NCI-H187 (cell line): ENCODE measurements at places on chromosomes 12 and 14.

- no peak for DNase-seq
Measured at GRCh38 chr14:39107591-39107996, 4.6 kb upstream of the SEC23A start.

DNA sequence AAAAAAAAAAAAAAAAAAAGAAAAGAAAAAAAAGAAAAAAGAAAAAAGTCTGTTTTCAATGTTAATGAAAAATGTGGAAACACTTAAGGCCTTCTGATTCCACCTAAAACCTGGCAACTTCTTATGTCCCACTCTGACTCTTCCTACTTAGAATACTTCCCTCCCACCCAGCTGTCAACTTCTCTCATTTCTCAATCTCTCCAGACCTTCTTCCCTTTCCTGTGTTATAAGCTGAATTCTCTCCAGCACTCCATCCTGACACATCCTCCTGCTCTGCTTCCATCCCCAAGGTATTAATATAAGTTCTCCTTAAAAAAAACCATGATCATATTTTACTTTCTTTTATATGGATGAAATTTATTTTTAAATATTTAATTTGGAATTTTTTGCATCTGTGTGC lies 20.3 kb upstream of the TMTC1 start:
- DNase-seq: no peak

GRCh38 chr12:100499416-100499815 lies 25.8 kb downstream of the NR1H4 start:
- DNase-seq: no peak

DNA sequence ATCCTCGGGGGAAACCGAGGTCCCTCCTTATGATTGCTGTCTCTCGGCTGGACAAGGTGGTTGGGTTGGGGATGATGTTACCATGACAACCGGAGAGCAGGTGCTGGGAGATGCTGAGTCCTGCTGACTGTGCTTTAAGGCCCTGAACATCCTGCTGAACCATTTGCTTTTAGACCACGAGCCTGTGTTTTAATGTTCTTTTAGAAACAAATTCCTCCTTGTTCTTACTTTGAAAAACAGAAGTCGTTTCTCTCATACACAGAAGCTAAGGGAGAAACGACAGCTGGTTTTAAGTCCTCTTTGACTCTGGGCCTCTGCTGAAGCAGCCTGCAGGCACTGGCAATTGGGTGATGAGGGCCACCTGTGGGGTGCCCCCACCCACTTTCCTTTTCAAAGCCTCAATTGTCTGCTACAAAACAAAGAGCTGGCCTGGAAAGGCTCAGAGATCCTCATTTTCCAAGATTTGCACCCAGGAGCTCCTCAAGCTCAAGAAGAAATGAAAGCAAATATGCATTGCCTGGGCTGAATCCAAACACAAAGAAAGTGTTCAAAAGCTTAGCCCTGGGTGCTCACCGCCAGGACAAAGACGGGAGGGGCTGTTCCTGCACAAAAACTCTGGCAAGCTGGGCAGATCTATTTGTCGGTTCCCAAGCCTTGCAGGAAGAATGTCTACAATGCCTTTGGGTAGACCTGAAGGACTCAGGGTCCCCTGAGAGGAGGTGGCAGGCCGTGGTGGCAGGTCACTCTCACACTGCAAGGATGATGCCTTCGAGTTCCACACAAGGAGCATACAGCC lies 90.0 kb upstream of the CLMN start:
- DNase-seq: no peak

GRCh38 chr12:70615174-70615866 lies 21.9 kb downstream of the PTPRB start:
- DNase-seq: no peak

DNA sequence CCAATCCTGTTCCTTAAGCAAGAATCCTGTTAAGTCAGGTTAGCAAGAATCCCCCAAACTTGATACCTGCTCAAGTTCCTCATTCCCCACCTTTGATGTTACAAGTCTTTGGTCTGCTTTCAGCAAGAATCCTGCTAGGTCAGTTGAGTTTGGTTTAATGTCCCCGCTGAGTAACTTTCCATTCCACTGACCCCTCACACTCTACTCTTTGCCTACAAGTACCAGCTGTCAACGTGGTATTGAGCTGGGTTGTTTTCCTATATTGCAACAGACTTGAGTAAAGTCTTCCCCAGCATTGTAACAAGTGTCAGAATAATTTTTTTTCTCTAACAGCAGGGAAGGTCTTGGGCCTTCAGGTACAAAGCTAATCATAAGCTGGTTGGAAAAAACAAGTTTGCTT lies 6.3 kb downstream of the PPM1H start:
- DNase-seq: no peak

GRCh38 chr12:130953771-130954543 lies at the start of gene ADGRD1:
ADGRD1 (plus strand) TSS chr12:130953907; CDS start chr12:130954466, 559 bp downstream.
- no peak for DNase-seq

- no peak for DNase-seq
Measured at GRCh38 chr14:94052662-94053061, 26.5 kb downstream of the OTUB2 start.

DNA sequence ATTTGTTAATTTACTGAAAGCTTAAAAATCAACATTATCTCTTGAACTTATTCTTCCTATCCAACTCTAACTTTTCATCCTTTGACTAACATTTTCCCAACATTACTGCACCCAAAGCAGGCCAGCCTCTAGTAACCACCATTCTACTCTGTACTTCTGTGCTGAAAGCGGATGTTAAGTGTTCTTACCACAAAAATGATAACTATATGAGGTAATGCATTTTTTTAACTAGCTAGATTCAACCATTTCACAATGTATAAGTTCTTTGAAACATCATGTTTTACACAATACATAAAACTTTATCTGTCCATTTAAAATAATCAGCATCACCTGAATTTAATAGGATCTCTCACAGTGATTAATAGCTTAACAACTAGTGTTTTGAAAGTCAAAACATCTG lies 468.5 kb upstream of the MGAT4C start:
- DNase-seq: no peak

DNA sequence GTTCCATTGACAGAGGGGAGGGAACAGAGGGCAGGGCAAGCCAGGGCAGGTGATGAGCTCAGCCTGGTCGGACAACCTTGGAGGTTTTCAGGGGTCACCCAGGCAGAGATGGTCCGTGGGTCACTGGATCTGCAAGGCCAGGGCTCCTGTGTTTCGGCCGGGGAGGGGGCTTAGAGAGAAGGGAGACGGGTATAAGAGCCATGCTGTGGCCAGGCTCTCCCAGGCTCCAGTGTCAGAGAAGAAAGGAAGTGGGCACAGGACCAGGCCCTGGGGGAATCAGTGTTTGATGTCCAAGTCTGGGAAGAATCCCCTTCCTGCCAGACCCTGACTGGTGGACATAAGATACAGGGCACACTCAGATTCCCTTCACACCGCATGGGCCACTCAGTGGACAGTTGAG lies 36.9 kb downstream of the DIO3 start:
- no peak for DNase-seq

GRCh38 chr12:802242-803120 lies 50.1 kb downstream of the WNK1 start:
- DNase-seq: no peak

GRCh38 chr12:52587563-52587962 lies 13.7 kb downstream of the KRT72 start:
- no peak for DNase-seq

DNA sequence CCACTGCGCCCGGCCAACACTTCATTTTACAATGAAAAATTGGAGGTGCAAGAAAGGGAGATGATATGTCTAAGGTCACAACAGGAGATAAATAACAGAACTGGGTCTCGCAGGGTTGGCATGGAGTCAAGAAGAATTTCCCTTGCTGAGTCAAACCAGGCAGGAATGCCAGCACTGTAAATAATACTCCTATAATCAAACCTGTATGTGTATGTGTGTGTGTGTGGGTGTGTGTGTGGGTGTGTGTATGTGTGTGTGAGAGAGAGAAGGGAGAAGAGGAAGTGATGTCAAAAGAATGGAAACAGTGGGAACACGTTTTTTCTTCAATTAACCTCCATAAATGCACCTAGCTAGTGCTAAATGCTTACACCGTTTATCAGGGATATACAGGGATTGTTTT lies 70.4 kb downstream of the TMEM116 start:
- no peak for DNase-seq

- peak; percentile 24 for DNase-seq
Measured at GRCh38 chr12:130606231-130606630, 109.9 kb downstream of the RIMBP2 start.

GRCh38 chr12:7229741-7230140 lies 40.3 kb downstream of the PEX5 start:
- DNase-seq: no peak

GRCh38 chr12:95533985-95534384 lies 17.3 kb downstream of the USP44 start:
- DNase-seq: no peak

- no peak for DNase-seq
Measured at GRCh38 chr14:55107766-55108554, 21.1 kb upstream of the LGALS3 start.

DNA sequence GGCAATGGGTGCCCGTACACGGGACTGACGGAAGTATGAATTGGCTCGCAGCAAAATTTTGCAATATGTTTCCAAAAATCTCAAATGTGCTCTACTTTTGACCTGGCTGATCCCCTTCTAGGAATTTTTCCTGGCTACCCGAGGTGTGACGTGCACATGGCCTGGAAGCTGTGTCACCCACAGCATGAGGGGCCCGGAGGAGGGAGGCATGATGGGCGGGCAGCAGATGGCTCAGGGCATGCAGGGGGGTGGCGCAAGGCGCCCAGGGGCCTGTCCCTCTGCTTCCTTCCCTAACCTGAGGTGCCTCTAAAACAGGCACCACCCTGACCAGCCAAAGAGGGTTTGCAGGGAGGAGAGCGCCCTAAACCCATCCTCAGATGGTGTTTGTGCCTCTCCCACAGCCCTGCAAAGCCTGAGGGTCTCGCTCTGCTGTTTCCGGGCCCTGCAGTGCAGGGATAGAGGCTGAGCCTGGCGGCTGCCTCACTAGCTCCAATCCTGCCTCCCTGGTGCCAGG lies 6.7 kb downstream of the GPR132 start:
- DNase-seq: no peak

- DNase-seq: no peak
Measured at GRCh38 chr12:46110928-46111699, 120.7 kb upstream of the SCAF11 start.

- no peak for DNase-seq
Measured at GRCh38 chr14:65213316-65213715, 111.0 kb upstream of the MAX start.

DNA sequence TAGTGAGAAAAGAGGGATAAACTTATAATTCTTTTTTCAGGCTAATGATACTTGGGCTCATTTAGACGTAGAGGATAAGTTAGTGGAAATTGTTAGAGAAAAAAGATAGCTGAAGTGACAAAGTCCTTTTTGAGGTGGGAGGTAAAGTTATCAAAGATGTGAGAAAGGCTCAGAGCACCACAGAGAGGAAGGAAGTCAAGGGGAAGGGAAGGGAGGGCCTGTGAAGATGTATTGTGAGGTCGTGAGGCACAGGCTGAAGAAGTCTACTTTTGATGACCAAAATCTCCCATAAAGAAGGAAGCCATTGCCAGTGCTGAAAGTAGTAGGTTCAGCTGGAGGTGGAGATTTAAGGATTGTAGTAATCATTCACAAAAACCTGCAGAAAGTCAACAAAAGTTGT lies 19.4 kb upstream of the PTGDR start:
- DNase-seq: no peak

GRCh38 chr12:47247418-47247817 lies 167.7 kb upstream of the AMIGO2 start:
- no peak for DNase-seq

DNA sequence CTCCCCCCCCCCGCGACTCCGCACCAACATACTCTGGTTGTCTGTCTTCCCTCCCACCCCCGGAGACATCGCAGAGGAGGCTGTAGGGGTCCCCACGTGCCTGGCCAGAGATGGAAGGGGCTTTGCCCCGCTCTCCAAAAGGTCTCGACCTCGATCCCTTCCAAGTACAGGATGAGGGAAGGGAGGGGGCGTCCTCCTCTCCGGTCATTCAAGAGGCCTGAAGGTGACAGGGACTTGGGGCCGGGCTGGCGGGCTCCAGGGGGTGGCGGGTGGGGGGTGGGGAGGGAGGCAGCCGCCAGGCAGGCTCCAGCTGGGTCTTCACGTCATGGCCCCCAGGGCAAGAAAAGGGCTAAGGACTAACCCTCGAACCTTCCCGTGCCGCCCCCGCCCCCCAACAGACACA lies 15.1 kb downstream of the TBX3 start:
- no peak for DNase-seq

DNA sequence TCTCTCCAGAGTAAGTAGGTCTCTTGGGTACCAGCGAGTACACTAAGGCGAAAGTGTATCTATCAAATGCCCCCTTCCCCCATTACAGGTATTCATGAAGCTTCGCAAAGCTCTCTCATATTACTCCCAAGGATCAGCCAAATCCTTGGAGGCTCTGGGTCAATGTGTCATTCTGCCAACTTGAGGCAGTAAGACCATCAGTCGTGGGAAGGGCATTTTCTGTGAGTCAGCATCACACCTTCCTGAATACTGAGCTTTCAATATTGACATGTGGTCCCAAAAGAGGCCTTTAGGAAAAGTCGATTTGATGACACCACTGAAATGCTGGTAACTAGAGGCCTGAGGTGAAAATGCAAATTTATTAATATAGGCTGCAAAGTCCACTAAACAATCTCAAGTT lies 323.9 kb downstream of the LRIG3 start:
- DNase-seq: no peak

- DNase-seq: no peak
Measured at GRCh38 chr14:103127861-103128598, 4.8 kb downstream of the TNFAIP2 start.

- DNase-seq: no peak
Measured at GRCh38 chr12:11756523-11756922, 107.0 kb downstream of the ETV6 start.

- no peak for DNase-seq
Measured at GRCh38 chr12:55446326-55446725, 2.5 kb downstream of the OR6C2 start.

- DNase-seq: peak; percentile 43
Measured at GRCh38 chr12:64824500-64825142, at the start of gene TBC1D30. TBC1D30 (plus strand) TSS chr12:64824647; CDS start chr12:64824880, 233 bp downstream.

DNA sequence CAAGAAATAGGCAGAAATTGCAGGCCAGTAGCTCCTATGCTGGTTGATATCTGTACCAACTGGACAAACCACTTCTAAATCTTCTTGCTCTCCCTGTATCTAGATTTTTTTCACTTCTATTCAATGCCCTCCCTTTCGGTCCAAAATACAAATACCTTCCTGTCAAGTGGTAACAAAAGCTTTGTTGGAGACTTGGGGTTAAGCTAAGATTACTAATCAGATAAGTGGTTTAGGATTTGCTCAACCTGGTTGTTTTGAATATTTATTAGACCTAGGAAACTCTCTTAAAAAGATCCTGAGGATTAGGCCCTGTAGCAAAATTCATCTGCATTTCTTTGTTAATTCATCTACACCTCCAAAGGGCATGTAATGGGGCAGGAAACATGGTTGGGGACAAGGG lies 410.1 kb downstream of the NAV3 start:
- DNase-seq: no peak

- no peak for DNase-seq
Measured at GRCh38 chr12:102757154-102757881, 159.7 kb downstream of the PAH start.

DNA sequence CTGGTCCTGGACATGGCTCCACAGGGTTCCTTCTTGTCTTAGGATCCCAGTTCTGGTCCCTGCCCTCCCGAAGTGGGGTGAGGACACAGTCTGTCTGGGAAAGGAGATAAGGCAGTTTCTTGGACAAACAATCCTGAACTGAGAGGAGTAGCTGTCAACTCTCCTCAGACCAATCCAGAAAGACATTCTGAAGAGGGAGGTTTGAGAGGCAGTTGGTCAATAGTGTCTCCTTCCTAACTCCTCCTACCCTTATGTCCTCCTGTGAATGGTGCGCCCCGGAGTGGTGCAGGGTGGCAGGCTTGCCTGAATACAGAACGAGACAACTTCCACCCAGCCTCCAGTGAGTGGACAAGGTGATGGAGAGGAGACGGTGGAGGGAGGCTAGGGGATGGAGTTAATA lies 15.4 kb upstream of the ASIC1 start:
- no peak for DNase-seq
